NCI-H526 treated with DMSO at 0.1 percent for 48 hours (cell line): ENCODE measurements at places on chromosomes 1 and 21.

DNA sequence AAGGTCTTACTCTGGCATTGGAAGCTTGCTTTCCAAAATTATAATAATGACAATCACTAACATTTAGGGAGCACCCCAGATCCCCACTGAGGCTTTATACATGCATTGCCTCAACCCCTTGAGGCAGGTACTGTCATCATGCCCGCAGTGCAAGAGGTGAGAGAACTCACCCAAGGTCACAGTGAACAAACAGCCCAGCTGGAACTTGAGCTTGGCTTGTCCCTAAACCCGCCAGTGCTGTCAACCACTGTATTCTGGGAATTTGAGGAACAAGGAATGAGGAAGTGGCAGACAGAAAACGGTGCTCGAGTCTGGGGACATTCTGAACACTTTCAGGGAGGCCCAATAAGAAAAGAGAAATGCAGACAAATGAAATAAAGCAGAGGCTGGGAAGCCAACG, 34.6 kb upstream of the TLR5 start:
- no peak for DNase-seq

DNA sequence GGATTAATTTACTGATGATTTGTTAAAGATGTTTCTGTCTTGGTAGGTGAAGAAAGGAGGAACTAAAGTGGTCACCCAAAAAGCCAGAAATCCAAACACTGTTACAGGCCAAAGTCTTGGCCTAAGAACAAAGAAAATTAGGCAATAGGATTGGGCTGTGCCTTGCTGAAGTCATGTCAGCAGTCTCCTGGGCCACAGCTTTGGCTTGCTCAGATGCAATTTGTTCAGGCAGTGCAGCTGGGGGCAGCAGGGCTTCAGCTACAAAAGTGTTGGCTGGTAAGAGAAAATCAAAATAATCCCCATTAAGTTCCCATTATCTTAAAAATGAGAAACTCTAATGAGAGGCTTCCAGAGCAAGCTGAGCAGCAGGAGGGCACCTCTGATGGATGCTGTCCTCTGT, 14.0 kb upstream of the RAP1A start:
- DNase-seq, result no peak

GRCh38 chr1:150021191-150021694, 10.7 kb upstream of the OTUD7B start:
- DNase-seq, result peak; percentile 20

DNA sequence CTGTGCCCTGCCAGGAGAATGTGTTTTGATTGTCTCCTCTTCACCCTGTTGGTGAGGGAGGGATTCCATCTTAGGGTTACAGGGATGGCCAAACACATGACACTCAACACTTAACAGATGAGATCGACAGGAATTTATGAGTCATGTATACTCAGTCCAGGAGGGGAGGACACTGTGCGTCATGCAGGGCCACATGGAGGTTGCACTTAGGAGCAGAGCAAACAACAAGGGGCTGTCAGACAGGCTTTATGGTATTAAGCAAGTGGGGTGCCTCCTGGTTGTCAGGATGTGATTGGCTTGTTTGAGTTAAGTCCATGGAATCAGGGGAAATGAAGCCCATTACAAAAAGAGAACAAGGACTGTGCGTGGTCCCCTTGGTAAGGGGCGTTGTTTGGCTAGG, 26.9 kb downstream of the EDARADD start:
- no peak for DNase-seq

DNA sequence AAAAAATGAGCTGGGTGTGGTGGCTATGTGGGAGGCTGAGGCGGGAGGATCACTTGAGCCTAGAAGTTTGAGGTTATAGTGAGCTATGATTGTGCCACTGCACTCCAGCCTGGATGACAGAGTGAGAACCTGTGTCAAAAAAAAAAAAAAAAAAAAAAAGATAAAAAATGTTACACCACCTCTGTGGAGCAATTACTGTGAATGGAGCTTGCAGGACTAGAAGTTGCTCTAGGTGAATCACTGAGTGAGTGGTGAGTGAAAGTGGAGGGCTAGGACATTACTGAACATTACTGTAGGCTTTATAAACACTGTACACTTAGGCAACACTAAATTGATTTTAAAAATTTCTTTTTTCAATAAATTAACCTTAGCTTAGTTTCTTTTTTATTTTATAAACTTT, 21.9 kb downstream of the TLCD4 start:
- DNase-seq, result no peak

DNA sequence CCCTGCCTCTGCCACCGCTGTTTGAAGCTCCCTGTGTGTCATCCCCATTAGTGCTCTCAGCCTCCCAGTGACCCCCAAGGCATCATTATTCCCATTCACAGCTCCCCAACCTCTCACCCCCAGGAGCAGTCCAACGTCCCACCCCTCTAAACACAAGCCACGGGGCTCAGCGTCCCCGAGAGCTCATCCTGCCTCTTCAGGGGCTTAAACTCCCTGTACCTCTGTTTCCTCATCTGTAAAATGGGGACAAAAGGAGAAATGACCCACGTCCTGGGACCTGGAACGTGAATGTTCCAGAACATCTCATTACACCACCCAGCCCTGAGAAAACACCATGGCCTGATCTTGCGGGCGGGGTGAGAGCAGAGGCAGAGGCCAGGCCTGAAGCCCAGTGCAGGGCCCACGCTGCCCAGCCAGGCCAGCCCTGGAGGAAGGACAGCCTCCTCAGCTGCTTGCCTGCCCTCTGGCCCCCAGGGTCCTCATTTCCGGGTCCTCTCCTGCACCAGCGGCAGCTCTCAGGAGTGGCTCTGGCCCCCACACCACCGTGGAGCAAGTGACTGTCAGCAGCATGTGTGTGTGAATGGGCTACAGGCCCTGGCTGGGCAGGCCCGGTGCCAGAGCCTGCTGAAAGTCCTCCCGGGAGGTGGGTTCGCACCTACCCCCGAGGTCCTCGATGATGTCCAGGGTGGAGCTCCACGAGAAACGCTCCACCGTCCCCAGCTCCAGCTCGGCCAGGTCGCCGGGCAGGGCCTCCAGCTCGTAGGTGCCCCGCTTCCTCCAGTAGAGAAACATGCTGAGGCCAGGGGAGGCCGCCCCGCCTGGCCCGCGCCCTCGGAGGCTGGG, 14.1 kb upstream of the PLEKHG5 start:
- no peak for DNase-seq

DNA sequence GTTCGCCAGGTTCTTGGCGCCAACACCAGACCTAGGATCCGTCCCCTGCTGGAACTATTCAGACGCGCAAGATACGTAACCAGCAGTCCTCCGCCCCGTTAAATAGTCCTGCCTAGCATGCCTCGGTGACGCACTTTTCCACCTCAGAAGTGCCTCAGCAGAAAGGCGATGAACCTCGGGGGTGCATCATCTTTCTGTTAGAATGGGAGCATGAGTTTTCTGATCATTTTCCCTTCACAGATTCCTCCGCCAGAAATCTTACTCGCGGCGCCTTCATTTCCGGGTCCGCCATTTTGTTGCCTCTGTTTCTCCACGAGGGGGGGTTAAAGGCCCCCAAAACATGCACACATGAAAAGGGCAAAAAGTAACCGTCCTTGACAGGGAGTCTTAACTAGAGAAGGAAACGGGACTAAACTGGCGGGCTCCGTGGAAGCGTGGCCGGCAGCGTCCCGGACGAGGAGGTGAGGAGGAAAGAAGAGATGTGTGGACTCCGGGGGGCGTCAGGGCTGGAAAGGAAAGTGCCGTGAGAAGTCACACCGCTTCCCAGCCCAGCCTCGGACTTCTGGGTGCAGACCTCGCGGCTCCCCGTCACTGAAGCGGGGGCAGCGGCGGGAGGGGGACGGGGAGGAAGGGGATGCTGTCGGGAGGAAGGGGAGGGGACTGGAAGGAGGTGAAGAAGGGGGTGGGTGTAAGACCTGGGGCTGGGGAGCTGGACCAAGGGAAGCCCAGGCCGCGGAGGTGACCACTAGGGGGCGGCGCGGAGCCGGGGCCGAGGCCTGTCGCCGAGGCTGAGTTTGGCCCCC, at the start of gene GABPB2:
TSS of gene GABPB2 (plus strand) at position 288 of the 803 bp plus-strand sequence. CDS start 17,429 bp downstream, outside the sequence.
- peak; percentile 98 for DNase-seq

GRCh38 chr1:12130466-12131130, 36.2 kb upstream of the TNFRSF1B start:
- DNase-seq, result no peak

- DNase-seq, result no peak
These were observed 18.8 kb upstream of the HAX1 start for GRCh38 chr1:154253671-154254070.

DNA sequence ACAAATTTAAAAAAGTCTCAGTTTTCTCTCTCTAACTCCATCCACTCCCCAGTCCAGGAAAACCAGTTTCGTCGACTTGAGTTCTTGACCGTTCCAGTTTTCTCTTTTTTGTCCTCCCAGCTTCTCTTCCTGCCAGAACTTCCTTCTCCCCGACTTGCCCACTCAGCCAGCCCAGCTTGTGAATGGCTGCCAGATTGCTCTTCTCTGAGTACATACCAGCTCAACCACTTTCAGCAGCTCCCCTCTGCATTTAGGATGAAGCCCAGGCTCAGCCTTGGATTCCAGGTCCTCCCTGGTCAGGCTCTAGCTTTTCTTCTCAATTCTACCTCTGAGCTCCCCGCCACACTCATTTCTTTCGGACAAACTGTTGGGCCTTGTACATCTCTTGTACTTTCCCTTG, 1.4 kb downstream of the DIO1 start:
- DNase-seq, result no peak

GRCh38 chr1:7915826-7916500, 24.7 kb downstream of the TNFRSF9 start:
- DNase-seq, result no peak

DNA sequence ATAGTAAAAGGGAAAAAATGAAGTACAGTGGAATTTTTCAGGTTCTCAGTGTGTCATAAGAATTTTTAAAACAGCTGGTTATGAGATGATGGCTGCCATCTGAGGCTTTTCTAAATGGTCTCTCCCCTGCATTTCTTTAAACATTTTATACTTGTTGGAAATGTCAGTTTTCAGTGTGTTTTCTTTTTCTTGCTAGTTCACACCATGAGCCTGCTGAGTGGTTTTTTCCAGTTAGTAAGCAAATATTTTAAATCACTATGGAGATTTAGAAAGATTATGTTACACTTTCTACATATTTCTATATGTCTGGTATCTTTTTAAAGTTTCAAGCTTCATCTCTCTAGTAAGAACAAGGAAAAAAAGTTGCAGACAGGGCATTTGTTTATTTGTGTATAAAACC, 9.6 kb downstream of the RBM15 start:
- no peak for DNase-seq

DNA sequence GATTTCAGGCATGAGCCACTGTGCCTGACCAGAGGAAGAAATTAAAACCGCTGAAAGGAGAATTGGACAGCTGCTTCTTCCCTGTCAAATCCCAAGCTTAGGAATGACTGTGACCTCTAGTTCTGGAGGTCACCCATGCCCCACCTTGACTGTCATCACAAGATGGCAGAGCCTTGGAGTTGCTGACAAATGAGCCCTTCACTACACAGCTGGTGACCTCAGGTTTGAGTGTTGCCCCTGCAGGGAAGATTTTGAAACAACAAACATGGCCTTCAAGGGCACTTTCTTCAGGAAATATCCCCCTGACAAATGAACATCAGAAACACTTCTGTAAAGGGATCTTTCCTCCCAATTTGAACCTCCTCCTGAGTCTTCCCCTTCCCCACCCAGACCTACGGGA, 6.9 kb upstream of the SLC45A3 start:
- no peak for DNase-seq

DNA sequence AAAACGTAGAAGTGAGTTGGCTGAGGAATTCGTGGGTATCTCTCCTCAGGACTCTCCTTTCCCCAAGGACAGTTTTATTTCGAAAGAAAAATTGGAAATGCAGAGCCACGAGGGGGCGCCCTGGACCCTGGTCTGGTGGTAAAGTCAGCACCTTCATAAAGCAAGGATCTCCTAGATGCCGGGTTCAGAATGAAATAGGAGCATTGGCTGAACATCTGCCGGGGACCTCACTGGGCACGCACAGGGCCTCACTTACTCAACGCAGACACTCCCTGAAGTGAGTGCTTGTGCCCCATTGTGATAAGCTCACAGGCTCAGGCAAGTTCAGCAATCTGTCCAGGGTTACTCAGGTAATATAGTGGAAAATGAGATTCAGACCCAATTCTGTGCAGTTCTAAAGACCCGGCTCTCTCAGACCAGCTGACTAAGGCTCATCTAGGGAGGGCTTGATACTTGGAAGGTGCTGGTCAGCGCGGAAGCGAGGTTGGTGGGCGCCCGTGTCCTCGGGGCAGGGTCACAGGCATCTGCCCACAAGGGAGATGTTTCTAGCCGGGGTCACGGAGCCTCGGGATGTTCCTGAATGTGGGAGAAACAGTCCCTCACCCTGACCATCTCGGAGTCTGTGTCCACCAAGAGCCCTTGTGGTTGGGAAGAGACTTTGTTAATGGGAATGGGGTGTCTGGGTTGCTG, 55.7 kb upstream of the ETV3 start:
- DNase-seq, result peak; percentile 77

- no peak for DNase-seq
These were observed 48.1 kb upstream of the MPC2 start for GRCh38 chr1:167984886-167985489.

- DNase-seq, result no peak
These were observed 20.9 kb upstream of the AGTRAP start for GRCh38 chr1:11714831-11715575.

- peak; percentile 4 for DNase-seq
These were observed 12.0 kb downstream of the OR2M4 start for GRCh38 chr1:248243204-248243603.

DNA sequence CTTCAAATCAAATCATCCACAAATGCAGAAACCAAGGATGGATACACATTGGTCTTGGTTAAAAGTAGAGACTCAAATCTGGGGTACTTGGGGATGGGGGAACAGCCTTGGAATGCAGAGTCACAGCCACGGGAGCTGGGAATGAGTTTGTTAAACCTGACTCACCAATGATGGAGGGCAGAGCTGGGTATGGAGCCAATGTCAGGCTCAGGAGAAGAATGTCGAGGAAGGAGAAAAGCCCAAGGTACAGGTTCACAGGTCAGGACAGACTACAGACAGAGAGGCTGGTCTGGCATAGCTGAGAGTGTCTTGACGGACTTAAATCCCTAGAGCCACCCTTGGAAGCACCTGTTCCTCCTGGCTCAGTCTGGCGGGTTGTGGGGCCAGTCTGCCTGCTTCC, 237.6 kb downstream of the NTNG1 start:
- no peak for DNase-seq

DNA sequence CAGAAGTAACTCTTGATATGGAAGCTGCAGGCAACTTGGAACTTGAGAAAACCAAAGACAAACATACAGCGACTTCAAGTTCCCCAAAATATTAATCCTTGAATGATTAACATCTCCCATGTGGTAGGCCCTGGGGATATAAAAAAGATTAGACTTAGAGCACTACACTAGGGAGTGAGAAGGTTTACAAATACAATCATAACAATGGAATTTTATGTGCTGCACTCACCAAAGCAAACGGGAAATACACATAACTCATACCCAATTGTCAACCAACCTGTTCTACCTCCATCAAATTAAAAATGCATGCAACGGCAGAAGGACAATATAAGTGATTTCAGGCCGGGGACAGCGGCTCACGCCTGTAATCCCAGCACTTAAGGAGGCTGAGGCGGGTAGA, 3.7 kb downstream of the SMYD3 start:
- no peak for DNase-seq

GRCh38 chr1:232416026-232416568, 213.8 kb downstream of the SIPA1L2 start:
- DNase-seq, result no peak
